ENCODE measurements at places on chromosomes 5 and 9.

- DNase-seq, result no peak
Measured at GRCh38 chr5:152412129-152412528, 7.0 kb upstream of the NMUR2 start.

GRCh38 chr5:77262697-77263096 is 52.2 kb downstream of the PDE8B start:
- DNase-seq, result no peak

DNA sequence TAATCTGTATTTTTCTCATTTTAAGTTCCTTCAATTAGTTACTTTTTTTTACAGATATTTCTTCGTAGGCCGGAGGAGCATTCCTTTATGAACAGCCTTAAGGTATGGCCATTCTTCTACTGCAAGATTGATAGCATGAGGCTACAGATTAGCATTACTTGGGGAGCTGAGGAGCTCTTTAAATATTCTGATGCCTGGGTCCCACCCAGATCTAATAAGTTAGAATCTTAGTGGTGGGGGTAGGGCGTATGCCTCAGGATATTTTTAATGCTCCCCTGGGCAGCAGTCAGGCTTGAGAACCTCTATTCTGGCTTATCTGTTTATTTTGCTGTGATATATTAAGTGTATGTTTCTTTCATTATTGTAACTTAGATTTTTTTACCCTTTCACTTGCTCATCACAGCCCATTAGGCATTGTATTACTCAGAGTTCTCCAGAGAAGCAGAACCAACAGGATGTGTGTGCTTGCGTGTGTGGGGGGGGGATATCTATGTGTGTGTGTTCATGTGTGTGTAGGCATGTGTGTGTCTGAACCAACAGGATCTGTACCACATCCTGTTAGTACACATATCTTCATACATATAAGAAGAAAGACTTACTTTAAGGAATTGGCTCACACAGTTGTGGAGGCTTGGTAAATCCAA is 91.8 kb upstream of the MTAP start:
- no peak for DNase-seq

- DNase-seq, result no peak
Measured at GRCh38 chr9:72476617-72477437, 44.6 kb upstream of the TMC1 start.

- no peak for DNase-seq
Measured at GRCh38 chr5:68529581-68529980, 314.0 kb downstream of the PIK3R1 start.

DNA sequence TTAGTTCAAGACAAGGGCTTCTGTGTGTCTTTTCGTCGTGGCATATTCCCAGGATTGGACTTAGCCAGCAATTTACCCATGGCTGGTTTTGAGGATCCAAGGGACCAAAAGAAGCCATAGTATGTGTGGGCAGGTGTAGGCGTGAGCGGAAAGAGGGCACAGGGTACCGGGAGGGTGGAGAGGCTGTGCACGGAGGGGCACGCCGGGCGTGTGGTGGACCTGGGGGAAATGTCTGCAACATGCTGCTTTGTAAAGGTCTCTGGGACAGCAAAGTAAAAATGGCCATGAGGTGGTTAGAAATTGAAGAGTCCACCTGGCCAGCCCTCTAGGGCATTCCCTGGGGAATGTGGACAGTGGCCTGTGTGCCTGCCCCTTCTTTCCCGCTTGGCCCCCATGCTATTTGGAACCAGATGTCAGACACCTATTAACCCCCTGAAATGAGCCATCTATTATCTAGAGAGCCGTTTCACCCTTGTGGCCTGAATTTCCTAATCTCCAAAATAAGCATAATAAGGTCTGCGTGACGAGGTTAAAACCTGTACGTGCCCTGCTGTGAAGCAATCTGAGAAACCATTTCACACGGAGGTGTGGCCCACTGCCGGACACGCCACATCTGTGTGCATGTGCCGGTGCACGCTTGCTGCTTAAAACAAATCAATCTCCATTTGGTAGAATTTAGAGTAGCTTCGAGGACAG is 5.1 kb downstream of the FLT4 start:
- no peak for DNase-seq

DNA sequence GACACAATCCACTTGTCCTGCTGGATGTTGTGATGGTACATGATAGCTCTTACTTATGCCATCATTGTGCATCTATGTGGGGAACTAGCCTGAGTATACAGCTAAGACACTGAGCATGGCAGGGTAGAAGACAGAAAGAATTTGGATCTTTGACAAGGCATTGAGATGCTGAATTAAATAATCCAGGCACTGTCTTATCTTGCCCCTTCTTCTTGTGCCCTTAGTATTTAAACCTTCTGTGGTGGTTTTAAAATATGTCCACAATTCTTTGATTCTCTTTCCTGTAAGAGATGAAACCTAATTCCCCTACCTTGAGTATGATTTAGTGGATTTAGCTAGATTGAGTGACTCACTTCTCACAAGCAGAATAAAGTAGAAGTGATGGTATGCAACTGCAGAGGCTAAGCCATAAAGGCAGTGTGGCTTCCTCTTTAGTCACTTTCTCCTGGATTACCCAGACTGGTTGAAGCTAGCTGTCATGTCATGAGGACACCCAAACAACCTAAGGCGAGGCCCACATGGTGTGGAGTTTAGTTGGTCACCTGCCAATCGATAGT is 174.0 kb upstream of the NREP start:
- DNase-seq, result peak; percentile 54

GRCh38 chr5:80961376-80962281 is 1.5 kb downstream of the RASGRF2 start:
- no peak for DNase-seq
